ENCODE measurements at places on chromosomes 2 and 18.

DNA sequence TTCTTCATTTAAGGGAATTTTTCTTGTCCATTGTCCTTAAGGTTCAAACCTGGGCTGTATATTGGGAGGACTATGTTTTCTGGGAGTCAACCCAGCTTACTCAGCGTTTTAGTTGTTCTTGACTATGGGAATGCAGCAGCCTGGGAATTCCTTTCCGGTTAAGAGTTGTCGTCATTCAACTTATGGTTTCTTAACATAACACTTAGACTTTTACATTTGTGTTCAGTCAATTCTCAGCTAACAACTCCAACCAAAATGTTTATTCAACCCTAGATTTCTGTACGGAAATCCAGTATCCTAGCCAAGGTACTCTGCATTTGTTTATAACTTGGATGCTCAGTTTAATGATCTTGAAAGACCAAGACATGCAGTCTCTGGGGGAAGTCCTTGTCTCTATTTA is 960.9 kb downstream of the CBLN2 start:
- DNase-seq = no peak

DNA sequence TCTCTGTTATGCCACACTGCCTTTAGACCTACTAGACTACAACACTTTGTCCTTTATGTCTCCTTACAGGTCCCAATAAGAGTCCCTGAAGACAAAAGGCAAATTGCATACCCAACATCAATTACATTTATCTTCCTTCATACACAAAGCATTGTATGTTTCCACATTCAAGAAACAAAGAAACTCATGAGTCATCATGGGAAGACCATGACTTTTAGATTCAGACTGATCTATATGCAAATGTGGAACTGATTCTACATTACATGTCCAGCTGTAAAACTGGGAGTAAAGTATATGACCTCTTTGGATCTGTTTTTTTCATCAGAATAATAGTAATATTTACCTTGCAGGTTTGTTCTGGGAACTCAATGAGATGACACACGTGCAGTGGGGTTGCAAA is 25.2 kb upstream of the HNMT start:
- no peak for DNase-seq

GRCh38 chr2:211867845-211868451 is 670.7 kb downstream of the ERBB4 start:
- DNase-seq = no peak

GRCh38 chr2:233021771-233022170 is 8.7 kb upstream of the NGEF start:
- no peak for DNase-seq

DNA sequence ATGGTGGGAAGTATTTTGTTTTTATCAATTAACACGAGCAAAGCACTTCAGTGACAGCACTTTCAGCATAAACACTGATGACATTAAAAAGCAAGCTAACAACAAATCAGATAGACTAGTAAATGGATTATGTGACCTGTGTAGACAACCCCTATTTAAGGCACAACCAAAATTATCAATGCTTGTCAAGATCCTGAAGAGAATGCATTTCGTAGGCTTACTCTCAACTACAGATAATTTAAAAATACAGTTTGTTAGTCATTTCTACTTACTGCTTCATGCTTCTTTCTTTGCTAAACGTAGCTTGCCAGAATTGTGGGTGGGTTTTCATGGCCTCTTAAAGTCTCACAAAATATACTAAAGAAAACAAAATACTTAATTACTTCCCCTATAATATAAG is 3.4 kb downstream of the CSRNP3 start:
- no peak for DNase-seq

DNA sequence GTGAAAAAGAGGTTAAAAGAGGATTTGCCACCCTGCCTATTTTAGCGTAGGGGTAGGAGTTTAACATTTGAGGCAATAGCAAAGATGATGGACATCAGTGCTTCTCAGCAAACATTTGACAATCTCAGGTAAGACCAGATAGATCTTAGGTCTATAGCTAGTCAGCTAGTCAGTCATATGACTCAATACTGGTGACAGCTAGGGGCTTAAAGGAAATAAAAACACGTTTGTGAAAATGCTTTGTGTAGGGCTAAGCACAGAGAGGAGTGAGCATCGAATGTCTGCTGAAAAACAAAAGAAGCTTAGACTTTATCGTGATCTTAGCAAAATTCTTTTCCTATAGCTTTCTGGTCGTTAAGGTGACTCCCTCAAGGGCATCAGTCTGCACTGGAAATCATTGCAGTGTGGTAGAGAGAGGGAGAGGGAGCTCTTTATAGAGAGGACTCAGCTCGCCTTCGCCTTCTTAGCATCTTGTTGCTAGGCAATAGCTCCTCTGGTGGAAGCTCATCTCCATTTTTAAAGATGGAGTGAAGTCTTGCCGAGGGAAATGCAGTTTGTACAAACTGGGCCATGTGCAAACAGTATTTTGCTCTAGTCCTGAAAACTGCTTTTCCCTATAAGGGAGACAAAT is 62.8 kb upstream of the SLC38A11 start:
- no peak for DNase-seq

DNA sequence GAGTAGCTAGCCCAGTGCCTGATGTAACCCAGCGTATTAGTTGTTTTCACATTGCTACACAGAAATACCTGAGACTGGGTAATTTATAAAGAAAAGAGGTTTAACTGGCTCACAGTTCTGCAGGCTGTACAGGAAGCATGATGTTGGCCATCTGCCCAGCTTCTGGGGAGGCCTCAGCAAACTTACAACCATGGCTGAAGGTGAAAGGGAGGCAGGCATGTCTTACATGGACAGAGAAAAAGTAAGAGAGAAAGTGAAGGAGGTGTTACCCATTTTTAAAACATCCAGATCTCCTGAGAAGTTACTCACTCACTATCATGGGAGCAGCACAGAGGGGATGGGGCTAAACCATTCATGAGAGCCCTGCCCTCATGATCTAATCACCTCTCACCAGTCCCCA is 6.1 kb upstream of the CYRIA start:
- DNase-seq = no peak

- DNase-seq = peak; percentile 80
Measured at GRCh38 chr18:2656237-2656980, 883 bp downstream of the SMCHD1 start.

- DNase-seq = no peak
Measured at GRCh38 chr2:214006601-214007000, 404.3 kb upstream of the VWC2L start.

DNA sequence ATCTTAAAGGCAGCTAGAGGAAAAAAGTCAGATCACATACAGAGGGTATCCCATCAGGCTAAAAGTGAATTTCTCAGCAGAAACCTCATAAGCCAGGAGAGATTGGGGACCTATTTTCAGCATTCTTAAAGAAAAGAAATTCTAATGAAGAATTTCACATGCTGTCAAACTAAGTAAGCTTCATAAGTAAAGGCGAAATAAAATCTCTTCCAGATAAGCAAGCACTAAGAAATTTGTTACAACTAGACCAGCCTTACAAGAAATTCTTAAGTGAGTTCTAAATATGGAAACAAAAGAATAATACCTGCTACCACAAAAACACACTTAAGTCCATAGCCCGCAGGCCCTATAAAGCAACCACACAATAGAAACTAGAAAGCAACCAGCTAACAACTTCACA is 186.1 kb downstream of the ETAA1 start:
- no peak for DNase-seq

- no peak for DNase-seq
Measured at GRCh38 chr2:186429104-186429503, 57.0 kb upstream of the ZC3H15 start.

DNA sequence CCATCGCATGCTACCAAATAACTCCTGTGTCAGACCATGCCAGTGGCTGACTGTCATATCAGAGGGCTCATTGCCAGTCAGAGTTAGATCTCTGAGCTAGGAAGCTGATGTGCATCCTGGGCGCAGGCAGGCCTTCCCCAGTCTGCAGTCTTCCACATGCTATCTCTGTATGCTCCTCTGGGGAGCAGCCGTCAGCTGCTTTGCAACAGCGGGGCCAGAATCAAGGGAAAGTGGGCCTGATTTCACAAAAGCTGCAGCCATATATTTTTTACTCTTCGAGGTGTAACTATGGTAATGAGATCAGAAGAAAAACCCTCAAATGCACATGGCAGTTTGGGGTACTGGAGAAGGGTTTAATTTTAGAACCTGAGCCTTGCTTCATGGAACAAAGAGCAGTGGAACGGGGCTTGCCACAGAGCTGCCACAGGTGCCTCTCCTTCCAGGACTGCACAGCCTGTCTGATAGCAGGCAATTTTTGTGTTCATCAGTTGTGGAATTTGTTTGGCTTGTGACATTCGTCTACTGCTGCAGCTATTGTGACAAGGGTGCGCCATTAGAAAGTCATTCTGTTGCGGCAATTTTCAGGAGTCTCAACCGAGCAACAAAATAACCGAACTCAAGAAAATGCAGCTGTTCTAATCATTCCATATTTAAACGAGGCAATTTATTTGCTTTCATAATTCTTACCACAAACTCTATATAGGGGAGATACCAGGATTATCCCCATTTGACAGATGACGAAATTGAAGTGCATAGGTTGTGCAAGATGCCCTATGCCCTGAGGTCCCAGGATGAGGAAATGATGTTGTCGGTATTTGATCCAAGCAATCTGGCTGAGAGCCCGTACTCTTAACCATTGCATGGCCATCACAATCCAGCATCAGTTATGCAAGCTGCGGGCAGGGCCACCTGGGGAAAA is 109.6 kb upstream of the CYRIA start:
- no peak for DNase-seq

GRCh38 chr2:109396202-109397180 is 217.3 kb downstream of the SEPTIN10 start:
- DNase-seq = no peak

DNA sequence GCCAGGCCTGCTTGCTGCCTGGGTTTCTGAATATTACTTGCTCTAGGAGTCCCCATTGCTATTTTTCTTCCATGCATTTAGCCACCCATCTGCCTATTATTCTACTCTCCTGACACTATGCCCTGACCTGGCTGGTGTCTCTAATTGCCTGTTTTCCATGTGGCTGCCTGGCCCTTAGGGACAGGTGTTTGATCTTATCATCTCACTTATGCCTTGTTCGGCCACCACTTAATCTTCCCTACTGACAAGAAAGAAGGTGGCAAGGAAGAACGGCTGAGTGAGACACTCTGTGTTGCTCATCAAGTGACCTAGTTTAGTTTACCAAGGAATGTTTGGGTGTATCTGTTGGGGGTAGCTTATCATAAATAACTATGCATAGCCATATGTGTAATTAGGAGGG is 50.4 kb upstream of the RAPH1 start:
- DNase-seq = no peak

DNA sequence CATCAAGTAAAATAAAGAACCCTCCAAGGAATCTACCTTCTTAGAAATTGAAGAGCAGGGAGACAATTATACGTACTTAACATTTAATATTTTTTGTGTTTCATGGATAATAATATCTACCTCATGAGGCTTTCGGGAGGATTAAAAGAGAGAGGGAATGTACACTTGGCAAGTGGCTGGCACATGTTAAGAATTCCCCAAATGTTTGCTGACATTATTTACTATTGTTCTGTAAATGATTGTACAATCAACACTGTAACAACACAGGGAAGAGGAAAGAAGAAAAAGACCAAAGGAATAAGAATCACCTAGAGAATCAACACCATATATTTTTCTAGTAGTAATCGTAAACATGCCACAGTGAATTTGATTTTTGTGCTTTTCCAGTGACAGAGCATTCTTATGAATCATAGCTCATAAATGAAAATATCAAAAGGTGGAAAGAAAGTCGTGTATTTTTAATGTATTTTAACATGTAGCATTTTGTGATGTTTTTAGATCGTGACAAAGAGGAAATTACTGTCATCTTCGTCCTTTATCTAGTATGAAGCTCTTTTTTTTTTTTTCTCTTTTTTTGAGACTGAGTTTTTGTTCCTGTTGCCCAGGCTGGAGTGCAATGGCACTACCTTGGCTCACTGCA is 67.3 kb downstream of the B3GNT2 start:
- DNase-seq = no peak

GRCh38 chr2:143132355-143132754 is 3.1 kb downstream of the ARHGAP15 start:
- DNase-seq = no peak

GRCh38 chr2:238599549-238600505 is 173.1 kb downstream of the ASB1 start:
- no peak for DNase-seq

DNA sequence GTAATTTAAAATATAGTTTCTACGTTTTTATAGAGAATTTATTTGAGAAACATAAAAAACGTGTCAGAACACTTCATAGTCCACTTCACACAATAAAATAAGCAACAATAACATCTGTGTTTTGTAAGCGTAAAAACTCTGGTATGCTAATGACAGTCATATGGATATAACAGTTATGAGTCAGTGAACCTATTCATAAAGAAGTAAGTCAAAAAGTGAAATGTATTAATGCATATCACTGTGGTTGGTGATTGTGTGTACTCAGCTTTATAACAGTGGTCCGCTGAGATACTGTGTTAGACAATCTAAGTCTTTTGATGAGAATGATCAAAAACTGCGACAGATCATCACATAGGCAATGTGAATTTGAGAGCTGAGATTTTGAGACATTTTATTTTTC is 153.2 kb downstream of the WDR7 start:
- no peak for DNase-seq

DNA sequence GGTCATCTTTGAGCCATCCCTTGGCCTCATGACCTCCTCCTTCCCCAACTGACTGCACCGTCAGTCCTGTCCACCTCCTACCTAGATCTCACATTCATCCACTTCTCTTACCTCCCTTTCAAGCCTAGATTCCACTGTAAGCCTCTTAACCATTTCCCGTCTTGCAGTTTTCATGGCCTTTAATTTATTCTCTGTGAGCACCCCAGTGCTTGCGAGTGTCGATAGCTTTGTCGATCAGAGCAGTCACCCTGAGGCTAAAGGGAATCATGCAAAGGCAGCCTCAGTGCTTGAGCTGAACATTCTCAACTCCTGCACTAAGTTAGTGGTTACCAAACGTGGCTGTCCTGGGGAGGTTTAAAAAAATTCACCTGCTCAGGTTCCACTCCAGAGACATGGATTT is 14.7 kb downstream of the ARHGAP25 start:
- no peak for DNase-seq

- DNase-seq = no peak
Measured at GRCh38 chr2:42493468-42494354, at the start of gene KCNG3. KCNG3 (minus strand) TSS chr2:42493982; CDS start chr2:42493501, 481 bp downstream.

GRCh38 chr2:146415291-146415690 is 1429.5 kb upstream of the ACVR2A start:
- no peak for DNase-seq

DNA sequence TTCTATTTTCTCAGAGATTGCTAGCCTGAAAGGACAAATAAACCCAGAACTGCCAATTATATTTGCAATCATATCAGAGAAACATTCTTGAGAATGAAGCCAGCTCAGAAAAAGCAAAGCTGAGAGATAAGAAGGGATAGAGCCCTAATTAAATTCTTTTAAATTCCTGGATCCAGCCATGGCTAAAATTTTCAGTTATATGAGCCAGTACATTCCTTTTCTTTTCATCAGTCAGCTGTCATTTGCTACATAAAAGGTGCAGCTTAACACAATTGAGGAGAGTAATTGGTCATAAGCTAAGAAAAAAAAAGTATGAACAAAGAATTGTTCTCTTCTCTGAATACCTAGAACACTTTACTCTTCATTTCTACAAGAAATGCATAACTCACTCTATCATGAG is 303.5 kb upstream of the FIGN start:
- DNase-seq = no peak

GRCh38 chr18:78892721-78893120 is 86.9 kb upstream of the SALL3 start:
- no peak for DNase-seq
